ENCODE measurements at places on chromosomes 2 and 18.

DNA sequence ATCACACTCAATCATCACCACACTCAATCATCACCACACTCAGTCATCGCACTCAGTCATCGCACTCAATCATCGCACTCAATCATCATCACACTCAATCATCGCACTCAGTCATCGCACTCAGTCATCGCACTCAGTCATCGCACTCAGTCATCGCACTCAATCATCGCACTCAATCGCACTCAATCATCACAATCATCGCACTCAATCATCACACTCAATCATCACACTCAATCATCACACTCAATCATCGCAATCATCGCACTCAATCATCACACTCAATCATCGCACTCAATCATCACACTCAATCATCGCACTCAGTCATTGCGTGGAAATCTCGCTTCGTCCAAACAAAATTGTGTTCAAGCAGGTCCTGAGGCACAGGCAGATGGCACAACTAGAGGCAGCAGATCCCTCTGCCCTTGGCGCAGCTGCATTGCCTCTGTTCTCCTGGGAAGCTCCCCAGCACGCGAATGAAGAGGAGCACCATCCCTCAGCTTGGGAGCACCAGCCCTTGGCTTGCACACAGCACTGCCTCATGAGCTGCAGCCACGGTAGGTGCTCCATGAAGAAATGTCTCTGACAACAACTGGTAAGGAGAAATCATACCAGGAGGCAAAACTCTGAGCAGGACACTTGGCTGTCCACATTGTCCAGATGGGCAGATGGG lies 108.1 kb downstream of the EIPR1 start:
- no peak for DNase-seq

DNA sequence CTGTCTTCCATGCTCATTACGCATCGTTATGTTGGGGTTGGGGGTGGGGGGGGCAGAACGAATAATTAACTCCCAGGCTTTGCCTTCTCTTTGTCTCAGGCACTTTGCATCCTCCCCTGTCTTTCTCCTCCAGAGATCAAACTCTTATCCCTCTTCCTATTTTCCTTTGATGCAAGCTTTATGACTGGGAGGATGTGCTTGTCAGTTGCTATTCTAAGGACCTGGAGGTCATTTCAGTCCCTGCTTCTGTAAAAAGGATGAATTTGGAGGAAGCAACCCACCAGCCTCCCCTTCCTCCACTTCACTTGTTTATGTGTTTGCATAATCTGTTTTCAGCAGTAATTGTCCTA lies 87.5 kb downstream of the ZCCHC2 start:
- DNase-seq: no peak

GRCh38 chr2:128662051-128662471 lies 343.4 kb upstream of the HS6ST1 start:
- no peak for DNase-seq

- DNase-seq: no peak
Measured at GRCh38 chr2:169464882-169465281, 14.4 kb upstream of the BBS5 start.

- DNase-seq: peak; percentile 89
Measured at GRCh38 chr2:100752628-100753333, 67.2 kb upstream of the NPAS2 start.

DNA sequence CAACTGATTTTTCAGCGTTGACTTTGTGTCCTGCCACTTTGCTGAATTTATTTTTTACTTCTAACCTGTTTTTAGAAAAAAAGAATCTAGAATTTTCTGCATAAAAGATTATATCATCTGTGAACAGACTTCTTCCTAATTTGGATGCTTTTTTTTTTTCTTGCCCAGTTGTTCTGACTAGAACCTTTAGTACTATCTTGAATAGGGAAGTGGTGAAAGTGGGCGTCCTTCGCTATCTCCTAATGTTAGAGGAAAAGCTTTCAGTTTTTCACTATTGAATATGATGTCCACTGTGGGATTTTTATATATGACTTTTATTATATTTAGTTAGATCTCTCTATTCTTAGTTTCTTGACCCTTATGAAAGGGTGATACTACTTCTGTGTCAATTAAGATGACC lies 25.7 kb upstream of the KCNJ13 start:
- no peak for DNase-seq

GRCh38 chr2:128342550-128342949 lies 23.9 kb upstream of the HS6ST1 start:
- peak; percentile 25 for DNase-seq

All from fibroblast of skin of abdomen (primary cell).